ENCODE measurements at places on chromosomes 11 and 22.

DNA sequence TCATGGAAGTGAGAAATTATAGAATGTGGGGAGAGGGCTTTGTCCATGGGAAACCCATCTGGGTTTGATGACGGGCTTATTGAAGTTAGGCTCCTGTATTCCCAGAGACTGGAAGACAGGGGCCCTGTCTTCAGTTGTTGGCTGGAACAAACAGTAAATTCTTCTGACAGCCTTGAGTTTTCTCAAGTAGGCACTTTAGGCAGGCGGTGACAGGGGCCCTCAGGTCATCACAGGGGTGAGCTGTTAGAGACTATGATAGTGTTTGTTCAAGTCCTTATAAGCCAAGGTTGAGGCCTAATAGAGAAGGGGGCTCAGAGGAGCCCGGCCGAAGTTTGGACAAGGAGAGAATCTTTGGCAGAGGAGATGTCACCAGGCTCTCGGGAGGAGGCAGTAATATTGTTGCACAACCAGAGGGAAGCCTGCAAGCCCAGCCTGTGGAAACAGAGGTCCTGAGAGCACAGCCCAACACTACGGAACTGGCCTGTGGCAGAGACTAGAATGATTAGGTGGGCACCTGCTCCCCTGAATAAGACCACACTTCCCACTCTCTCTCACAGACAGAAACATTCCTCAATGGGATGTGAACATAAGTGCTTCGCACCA is 20.2 kb upstream of the IL17RA start:
- DNase-seq: no peak

DNA sequence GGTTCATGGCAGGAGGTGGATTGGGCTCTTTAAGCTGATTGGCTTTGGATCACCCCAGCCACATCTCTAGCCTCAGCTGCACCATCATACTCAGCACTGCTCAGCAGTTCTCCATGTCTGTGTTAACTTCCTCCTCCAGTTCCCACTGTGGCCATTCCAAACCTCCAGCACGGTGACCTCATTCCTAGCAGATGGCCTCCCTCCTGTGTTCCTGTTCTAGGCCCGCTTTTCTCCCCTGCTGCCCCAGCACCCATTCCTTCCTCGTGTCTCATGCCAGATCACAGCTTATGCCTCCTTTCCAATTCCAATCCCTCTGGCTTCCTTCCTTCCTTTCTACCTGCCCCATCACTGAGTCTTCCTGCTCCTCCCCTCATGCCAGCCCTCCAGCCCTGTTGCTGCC is 96.1 kb downstream of the MICAL2 start:
- no peak for DNase-seq

DNA sequence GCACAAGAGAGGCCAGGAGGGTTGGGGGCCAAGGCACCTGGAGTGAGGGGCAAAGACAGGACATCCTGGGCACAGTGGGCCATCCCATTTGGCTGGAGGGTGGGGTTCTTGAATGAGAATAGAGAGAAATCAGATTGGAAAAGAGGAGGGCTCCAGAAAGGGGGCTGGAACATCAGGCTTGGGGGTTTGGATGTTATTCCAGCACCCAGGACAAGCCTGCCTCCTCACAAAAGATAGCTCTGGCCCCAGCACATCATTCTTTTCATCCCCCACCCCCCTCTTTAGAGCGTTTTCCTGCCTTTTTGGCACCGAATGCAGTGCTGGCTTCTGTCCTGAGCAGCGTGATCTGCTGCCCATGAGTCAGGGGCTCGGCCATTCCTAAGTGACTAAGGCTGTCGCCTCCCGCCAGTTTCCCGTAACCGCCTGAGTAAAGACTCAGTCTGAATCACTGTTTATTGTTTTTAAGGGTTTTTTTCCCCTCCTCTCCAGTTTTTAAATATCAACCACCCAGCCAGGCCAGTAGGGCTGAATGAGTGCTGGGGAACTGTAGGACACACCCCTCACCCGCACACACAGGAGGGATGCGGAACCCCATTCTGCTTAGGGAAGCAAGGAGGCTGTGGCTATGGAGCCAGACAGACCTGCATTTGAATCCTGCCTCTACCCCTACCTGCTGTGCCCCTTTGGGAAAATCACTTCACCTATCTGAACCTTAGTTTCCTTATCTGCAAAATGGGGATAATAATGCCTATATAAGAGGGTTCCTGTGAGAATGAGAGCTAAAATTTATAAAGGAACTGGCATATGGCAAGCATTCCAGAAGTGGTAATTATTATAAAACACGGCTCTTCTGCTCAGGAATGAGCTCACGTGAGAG is 32.4 kb upstream of the NAV2 start:
- DNase-seq: no peak

DNA sequence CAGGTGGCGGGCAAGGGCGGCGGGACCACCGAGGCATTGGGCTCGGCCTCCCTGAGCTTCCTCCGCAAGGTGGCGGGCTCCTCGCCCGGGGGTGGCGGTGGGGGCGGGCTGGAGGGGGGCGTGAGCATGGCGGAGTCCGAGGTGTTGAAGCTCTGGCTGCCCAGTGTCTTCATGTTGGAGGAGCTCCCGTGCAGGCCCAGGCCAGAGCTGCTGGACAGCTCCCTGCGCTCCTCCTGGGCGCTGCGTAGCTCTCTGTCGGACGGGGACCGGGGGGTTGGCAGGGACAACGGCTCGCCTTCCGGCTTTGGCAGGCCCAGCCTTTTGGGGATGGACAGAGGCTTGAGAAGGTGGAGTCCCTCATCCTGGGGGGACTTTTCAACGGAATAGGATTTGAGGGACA is 43.9 kb upstream of the BID start:
- DNase-seq: no peak

- DNase-seq: no peak
Measured at GRCh38 chr22:50508897-50509296, 873 bp downstream of the NCAPH2 start.

GRCh38 chr11:64241491-64242374 is 838 bp downstream of the FKBP2 start:
- DNase-seq: no peak

- DNase-seq: peak; percentile 3
Measured at GRCh38 chr11:36672815-36673450, 74.9 kb upstream of the RAG2 start.

DNA sequence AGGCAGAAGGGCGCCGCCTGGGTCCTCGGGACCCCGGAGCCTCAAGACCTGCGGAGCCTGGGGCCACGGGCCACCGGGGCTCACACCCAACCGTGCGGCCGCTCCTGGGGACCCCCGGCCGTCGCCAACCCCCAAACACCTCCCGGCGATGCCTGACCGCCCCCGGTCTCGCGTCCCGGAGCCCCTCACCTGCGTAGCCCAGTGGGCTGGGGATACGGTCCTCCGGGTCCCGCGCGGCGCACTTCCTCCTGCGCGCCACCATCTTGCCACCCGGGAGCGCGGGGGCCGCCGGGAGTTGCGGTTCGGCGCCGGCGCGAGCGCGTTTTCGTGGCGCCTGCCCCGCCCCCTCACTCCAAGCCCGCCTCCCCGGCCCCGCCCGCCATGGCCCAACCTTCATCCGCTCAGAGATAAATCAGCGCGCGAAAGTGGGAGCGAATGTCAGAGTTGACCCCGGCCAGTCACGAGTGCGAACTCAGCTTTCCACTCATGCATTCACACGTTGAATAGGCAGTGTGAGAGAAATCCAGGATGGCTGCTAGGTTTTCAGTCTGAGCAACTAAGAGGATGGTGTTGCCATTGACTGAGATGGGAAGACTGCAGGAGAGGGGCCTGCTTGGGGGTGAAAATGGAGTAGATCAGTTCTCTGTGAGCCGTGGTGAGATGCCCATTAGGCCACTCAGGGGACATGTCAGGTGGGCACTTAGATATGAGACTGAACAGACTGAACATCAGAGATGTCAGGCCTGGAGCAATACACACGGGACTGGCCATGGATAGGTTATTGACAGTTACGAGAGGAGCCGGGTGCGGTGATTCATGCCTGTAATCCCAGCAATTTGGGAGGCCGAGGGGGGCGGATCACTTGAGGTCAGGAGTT is at the start of gene RRP7A:
RRP7A (minus strand) TSS at position 272 of the 877 bp plus-strand sequence; CDS start at position 262, 10 bp downstream.
- DNase-seq: peak; percentile 84

DNA sequence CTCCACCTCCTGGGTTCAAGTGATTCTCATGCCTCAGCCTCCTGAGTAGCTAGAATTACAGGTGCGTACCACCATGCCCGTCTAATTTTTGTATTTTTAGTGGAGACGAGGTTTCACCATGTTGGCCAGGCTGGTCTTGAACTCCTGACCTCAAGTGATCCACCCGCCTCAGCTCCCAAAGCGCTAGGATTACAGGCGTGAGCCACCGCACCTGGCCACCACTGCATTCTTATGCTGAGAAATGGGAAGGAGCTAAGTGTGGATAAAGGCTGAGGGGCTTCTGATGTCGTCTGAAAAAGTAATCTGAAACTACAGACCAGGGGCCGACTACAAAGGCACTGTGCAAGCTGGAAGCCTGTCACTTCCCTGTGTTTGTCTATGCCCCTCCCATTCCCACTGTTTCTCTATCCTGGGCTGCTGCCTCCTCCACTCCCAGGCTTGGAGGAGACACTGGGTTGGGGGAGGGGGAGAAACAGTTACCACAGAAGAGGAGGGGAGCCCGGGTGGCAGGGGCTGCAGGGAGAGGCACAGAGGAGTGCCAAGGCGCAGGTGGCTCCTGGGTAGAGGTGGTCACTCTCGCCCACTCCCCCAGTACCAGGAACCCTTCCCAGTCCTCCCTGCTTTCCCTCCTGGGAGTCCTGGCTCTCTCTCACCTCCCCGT is 2.9 kb upstream of the MTA2 start:
- DNase-seq: no peak

DNA sequence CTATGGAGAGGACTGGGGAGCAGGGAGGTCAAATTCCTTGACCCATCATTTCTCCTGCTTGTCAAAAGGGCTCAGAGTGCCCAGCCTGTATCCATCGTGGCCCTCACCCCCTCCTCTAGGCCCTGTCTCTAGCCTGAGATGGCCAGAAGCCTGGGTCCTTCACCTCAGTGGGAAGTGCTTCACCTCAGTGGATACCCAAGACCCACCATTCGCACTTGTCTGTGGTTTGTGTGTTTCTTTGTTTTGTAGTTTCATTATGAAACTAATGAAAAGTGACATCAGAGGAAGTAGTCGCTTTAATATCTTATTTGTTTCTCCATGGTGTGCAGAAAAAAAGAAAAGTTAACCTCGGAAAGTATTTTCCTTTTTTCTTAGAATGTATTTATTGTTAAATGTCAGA is 194.0 kb upstream of the CADM1 start:
- no peak for DNase-seq

- DNase-seq: no peak
Measured at GRCh38 chr11:73374151-73374550, 2.0 kb upstream of the RELT start.

DNA sequence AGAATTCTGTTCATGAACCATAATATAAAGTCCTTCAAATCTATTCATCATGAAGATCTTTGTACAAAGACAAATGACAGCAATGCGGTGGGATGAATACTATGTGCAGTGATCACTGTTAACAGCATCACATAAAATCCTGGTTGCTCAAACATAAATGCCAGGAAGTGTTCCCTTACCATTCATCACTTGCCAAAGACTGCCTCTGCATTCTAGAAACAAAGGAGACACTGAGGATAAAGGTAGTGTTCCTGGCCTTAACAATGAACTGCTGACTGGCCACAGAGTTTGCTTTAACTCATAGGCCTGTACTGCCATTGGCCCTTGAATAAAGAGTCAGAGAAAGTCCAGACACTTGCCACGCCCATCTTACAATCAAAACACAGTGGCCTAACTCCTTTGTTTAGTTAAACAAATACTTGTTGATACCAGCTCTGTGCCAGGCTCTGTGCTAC is 29.5 kb downstream of the C2CD3 start:
- DNase-seq: no peak

- no peak for DNase-seq
Measured at GRCh38 chr11:77503006-77503405, 29.1 kb upstream of the PAK1 start.

GRCh38 chr22:47332246-47332980 is 570.0 kb downstream of the TBC1D22A start:
- no peak for DNase-seq

- no peak for DNase-seq
Measured at GRCh38 chr22:36021606-36022153, 6.9 kb downstream of the RBFOX2 start.

- no peak for DNase-seq
Measured at GRCh38 chr11:1381793-1382425, 7.8 kb upstream of the BRSK2 start.

DNA sequence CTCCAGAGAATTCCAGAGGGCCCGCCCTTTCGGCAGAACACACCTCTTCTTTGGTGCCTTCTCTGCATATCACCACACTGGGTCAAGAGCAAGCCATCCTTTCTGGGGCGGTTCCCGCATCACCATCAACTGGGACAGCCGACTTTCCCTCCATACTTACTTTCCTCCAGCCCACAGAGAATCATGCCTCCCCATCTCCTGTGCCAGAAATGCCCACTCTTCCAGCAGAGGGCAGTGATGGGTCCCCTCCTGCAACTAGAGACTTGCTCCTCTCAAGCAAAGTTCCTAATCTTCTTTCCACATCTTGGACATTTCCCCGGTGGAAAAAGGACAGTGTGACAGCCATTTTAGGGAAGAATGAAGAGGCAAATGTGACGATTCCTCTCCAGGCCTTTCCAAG is 157.7 kb downstream of the C11orf91 start:
- DNase-seq: peak; percentile 3

GRCh38 chr11:57614234-57614772 is 16.8 kb downstream of the SERPING1 start:
- DNase-seq: no peak

GRCh38 chr11:111479666-111480065 is 32.5 kb downstream of the BTG4 start:
- no peak for DNase-seq

GRCh38 chr22:40107851-40108378 is 69.8 kb upstream of the TNRC6B start:
- no peak for DNase-seq
